Activated CD8-positive, alpha-beta memory T cell treated with anti-CD3 and anti-CD28 coated beads for 4 hours (primary cell): ENCODE measurements at places on chromosomes 5 and 9.

DNA sequence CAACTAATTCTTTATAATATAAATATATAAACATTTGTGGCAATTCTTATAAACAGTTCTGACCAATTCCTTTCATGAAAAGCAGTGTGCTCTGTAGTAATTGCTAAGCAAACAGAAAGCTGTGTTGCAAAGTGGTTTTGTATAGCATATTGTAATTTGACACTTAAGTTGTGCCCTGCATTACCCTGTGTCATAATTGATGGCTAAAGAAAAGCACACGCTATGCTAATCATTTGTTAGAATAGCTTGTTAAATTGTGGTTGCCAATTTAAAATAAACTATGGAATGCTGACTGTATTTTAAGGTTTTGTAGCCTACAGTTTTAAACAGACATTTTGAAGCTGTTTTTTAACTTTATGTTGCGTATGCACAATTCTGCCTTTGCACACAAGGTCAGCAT lies 140.0 kb downstream of the PBX3 start:
- DNase-seq, result no peak

- no peak for DNase-seq
Measured at GRCh38 chr9:134150557-134151214, 13.7 kb downstream of the RNU6ATAC start.

DNA sequence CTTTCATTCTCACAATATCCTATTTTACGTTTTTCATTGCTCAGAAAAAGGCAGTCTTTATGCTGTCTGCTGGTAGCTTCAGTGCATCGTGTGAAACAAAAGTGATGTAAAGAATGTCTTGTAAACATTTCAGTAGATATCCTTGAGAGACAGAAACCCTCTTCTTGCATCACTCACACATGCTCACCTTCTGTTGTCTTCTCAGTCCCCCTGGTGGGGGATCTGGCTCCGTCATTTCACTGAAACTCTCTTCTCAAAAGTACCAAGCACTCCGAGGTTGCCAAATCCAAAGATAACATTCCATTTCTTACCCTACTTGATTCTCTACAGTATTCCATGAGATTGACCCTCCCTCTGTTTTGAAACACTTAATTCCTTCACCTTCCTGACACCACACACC lies 46.1 kb upstream of the PCA3 start:
- no peak for DNase-seq

- DNase-seq, result no peak
Measured at GRCh38 chr9:37362430-37362829, 60.1 kb upstream of the GRHPR start.

GRCh38 chr9:79661279-79661678 lies 89.5 kb downstream of the TLE4 start:
- no peak for DNase-seq

DNA sequence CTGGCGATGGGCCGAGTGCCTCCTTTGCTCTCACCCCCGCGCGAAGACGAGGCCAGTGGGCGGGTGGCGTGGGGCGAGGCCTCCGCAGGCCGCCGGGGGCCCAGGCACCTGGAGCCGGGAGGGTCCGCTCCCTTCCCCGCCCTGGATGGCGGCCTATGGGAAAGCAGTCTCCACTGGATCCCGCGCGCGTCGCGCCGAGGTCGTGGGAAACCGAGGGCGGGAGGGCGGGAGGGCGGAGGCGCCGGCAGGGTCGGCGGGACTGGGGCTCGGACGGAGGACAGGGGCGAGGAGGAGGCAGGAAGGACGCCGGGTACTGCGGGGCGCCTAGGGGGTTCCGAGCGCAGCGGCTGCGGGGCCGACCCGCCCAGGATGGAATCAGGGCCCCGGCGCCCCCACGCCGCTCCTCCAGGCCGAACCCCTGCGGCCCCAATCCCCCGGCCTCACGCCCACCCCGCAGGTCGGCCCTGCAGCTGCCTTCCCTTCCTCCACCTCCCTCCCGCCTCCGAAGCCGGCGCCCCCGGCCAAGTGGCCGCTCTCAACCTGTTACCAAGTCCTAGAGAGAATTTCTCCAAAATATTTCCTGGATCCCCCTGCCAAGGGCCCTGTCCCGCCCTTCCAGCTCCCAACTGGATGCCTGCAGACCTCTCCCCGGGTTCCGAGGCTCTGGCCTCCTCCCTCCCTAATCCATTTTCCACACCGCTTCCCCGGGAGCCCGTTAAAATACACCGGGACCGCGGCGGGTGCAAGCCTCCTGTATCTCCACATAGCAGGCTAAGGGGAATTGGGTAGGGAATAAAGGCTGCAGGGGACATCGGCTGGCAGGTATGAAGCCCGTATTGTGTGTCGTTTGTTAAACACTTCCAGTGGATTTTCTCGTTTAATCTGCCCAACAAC lies 146.3 kb downstream of the ERCC6L2 start:
- no peak for DNase-seq
